Activated naive CD8-positive, alpha-beta T cell treated with anti-CD3 and anti-CD28 coated beads, Interleukin-2, amount 50 U/mL, for 24 hours (primary cell): ENCODE measurements at places on chromosomes 2 and 18.

- DNase-seq, result no peak
These were observed 88.5 kb downstream of the ARMC9 start for GRCh38 chr2:231286964-231287363.

DNA sequence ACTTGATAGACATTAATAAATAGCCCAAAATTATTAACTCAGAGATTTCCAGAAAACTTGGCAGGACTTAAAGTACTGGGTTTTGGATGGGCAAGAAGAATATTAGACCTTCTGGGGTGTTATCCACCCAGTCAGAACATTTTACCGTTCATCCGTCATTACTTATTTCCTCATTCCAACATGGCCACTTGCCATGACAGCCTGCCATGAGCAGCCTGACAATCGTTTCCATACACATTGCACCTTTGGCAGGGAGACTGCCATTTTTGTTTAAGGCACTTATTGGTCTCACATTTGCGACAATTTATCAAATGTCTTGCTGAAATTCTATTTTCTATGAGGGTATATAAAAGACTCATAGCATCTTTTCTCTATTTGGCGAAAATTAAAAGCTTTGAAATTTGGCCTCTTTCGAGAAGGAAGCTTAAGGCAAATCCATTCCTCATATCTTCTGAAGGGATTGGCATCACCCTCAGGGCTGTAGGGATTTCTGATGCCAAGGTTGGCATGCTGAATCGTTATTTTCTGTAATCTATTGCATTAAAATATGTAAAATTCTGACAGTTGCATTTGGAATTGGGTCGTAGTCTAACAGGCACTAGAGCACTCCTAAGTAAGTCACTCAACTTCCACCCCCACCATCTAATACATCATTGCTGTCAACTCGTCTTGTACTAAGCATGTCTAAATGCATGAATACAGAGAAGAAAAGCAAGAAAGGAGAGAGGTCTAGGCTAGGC lies 406.3 kb upstream of the PIK3C3 start:
- no peak for DNase-seq

DNA sequence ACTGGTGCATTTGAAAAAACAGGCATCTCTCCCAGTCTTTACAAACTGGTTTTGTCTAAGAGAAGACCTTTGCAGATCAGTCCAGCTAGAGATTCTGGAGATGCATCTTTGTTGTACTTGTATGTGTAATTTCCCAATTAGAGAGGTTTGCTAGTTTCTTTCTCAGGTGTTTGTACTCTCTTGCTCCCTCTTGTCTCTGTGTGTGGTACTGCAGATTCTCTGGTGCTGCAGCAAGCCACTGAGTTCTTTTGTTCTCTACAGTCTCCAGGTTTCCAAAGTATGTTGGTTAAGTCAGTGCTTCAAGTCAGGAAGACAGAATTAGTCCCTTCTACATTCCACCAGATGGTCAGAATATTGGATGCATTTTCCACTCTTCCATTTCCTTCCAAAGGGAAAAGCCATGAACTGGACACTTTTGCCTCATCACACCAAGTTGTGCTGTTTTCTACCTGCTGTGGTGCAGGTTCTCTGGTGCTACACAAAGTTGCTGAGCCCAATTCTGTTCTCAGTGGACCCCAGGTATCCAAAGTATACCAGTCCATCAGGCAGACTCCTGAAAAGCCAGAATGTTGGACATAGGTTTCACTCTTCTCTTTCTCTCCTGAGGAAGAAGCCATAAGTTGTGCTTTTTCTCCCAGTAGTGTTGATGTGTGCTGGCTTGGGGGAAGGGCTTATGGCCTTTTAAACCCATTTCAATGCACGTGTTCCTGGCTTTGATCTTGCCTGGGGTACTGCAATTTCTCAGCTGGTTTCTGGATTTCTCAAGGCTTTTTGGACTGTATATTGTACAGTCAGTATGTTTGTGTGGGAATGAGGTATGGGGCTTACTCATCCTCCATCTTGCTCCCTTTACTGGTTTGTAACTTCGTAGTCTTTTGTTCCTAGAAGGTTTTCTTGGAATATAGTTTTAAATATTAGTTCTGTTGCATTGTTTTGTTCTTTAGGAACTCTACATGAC lies 29.8 kb downstream of the EPC2 start:
- peak; percentile 19 for DNase-seq

- no peak for DNase-seq
These were observed 69.6 kb downstream of the ACVR1 start for GRCh38 chr2:157806426-157807077.

DNA sequence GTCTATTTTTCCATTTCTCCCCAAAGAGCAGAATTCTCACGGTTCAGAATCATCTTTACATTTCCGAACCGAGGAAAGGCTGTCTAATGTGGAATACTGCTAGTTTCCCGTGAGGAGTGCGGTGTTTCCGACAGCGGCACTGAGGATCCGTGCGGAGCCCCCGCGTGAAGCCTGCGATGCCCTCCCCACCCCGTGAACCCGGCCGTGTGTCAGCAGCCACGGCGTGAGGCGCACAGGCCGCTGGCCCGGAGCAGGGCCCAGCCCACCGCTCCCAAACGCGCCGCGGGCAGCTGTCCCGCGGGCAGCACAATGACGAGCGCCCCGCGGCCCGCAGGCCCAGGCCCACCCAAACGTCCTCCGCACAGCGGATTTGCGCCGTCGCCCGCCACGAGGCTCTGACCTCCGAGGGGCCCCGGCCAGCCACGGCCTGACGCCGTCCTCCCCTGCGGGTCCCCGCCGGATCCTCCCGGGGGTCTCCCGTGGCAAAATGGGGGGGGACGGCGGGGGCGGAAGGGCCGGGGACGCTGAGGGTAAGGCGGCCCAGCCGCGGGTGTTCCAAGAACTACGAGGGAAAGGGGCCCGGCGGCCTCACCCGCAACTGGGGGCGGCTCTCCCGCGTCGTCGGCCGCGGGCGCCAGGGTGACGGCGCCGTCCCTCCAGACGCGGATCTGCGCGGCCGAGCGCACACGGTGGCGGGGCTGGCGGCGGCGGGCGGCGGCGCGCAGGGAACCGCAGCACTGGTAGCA lies 796 bp downstream of the SPIRE1 start:
- peak; percentile 23 for DNase-seq

- no peak for DNase-seq
These were observed 78.7 kb downstream of the SPATS2L start for GRCh38 chr2:200385063-200385635.
